Endothelial cell of umbilical vein (primary cell): ENCODE measurements at places on chromosomes 6 and 20.

GRCh38 chr6:152636609-152637295, 410 bp downstream of the SYNE1 start:
- peak; percentile 10 for DNase-seq

DNA sequence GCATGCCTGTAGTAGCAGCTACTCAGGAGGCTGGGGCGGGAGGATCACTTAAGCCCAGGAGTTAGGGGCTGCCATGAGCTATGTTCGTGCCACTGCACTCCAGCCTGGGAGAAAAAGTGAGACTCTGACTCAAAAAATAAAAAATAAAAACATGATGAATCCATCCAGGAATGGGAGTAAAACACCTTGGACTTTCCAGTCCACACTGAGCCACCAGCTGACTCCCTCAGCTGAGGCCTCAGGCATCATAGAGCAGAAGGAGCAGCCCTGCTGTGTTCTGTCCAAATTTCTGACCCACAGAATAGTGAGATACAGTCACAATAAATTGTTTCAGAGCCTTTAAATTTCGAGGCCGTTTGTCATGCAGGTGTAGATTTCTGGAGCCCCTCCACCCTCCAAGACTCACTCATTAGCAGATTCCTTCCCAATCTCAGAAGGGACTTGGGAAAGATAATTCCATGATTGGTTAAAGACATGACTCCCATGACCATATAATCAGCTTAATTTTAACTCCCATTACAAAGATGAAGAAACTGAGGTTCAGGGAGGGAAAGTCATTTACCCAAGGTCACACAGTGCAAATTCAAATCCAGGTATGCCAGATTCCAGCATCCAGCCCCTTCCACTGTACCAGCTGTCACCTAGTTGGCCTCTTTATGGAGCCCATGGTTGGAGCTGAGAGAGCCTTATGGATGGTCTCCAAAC, 9.0 kb upstream of the MMP9 start:
- no peak for DNase-seq

DNA sequence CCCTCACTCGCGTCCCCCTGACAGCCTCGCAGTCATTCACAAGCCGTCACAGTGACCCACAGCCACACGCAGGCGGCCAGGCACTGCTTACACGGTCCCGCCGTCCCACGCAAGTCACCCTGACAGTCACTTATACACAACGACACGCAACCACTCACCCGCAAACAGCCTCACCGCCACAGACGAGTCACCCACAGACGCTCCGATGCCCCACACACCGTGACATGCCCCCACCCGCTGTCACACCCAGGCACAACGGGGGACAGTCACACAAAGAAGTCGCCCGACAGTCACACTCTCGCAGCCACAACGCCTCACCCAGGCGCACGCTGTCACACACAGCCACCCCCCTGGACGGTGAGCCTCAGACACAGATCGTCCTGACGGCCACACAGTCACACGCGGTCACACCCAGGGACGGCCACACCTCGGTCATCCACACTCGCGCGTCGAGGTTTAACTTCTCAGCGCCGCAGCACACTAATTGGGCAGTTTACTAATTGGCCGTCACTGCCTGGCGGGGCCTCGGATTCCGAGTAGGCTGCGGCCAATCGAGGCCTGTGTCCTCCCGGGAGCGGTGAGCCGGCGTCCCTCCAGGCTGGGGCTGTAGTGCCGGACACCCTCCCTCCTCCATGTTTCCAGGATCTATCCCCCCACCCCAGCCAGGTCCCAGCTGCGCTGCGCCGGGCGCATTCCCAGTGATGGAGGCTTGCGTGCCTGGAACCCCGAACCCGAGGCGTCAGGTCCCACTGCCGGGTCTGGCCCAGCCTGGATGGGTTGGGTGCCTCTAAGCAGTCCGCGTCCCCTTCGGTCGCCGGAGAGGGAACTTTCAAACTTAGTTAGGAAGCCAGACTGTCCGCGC, 790 bp downstream of the TOX2 start:
- peak; percentile 32 for DNase-seq

DNA sequence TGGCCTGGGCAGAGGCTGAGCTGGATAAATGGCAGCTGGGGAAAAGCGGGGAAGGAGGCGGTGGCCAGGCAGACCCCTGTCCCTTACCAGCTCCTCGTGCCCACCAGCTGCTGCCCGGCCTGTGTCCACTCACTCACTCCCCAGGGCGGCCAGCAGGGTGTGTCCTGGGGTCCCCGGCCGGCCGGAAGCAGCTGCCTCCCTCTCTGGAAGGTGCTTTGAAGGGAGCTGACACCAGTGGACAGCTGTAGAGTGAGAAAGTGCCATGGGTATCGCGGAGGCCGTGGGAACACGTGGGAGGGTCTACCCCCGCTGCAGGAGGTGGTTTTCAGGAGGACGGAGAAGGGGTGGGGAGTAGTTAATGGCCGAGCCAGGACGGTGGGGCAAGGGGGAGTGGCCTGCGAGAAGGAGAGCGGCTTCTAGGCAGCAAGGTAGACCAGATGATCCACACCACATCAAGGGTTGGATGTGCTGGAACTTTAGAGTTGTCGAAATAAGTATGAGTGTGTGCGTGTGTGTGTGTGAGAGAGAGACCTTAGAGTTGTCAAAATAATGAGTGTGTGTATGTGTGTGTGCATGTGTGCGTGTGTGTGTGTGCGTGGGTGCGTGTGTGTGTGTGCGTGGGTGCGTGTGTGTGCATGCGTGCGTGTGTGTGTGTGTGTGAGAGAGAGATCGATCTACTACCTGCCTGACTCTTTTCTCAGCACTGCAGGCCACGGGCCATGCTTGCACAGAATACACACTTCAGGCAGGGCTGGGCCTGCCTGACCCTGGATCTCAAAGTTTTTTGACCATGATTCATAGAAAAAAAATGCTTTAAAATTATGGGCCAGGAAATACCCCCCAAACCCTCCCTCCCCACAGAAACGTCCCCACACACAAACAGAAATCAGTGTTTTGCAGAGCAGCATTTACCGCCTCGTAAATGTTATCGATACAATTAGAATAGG, 43.9 kb downstream of the CDH4 start:
- no peak for DNase-seq

DNA sequence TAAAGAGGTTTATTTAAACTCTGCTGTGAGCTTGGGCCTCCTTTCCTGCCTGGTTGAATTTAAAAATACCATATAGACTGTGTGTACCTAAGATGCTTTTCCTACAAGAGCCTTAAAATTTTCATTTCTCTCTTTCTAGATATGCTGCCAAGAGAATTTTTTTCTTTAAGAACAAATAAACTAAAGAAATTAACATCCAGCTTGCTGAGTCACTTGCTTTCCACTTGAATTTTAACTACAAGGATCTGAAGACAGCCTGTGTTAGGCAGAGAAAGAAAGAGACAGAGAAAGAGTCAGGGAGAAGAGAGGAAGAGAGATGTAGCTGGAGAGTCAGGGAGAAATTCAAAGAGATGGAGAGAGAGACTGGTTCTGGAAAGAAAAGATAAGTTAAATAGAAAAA, 18.3 kb upstream of the SNAP25 start:
- DNase-seq = no peak

DNA sequence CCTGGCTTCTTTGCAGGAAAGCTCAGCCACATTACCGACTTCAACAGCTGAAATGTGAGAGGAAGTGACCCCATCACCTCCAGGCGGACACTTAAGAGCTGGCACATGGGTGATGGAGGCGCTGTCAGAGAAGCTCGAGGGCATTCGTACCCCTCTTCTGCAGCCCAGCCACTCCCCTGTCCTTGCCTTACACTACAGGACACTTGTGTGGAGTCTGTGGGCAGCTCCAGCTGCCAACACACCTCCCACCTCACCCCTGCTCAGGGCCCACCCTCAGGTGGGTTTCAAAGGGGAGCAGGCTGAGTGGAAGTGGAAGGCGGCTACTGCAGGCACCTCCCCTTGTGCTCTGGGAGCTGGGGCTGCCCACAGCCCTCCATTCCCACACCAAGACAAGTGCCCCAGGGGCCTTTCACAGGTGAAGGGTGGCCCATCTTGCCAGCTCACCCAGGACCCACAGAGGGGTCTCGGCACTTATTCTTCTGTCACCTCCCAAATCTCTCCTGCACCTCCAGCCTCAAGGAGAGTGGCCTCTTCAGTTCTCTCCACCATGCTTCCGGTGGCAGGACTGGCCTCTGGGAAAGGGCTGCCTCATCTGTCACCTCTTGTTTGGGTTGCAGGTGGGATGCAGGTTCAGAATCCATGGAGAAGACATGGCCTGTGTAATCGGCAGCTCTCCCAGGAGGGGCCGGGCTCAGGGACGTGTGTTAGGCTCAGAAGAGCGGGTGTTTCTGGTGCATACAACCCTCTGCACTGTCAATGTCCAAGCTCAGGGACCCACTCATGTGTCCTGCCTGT, 49.8 kb downstream of the IRF4 start:
- DNase-seq = no peak

GRCh38 chr20:5170341-5170740, 43.5 kb downstream of the CDS2 start:
- no peak for DNase-seq

GRCh38 chr6:44800171-44800783, 412.8 kb downstream of the CDC5L start:
- DNase-seq = no peak

DNA sequence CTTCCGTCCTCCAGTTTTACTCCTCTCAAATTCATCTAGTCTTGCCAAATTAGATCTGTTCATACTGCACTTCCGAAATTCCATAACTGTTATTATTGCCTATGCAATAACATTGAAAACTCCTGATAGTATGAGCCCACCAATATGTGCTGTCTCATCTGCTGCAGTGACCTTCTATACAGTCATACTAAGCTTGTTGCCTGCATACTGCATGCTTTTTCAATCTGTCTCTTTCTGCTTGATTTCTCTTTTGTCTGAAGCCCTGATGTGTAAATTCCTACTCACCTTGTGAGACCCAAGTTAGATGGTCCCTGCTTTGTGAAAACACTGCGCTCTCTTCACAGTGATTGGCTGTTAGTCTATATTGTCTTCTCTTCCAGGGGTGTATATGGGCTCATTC, 1.1 kb downstream of the TBP start:
- DNase-seq = no peak

DNA sequence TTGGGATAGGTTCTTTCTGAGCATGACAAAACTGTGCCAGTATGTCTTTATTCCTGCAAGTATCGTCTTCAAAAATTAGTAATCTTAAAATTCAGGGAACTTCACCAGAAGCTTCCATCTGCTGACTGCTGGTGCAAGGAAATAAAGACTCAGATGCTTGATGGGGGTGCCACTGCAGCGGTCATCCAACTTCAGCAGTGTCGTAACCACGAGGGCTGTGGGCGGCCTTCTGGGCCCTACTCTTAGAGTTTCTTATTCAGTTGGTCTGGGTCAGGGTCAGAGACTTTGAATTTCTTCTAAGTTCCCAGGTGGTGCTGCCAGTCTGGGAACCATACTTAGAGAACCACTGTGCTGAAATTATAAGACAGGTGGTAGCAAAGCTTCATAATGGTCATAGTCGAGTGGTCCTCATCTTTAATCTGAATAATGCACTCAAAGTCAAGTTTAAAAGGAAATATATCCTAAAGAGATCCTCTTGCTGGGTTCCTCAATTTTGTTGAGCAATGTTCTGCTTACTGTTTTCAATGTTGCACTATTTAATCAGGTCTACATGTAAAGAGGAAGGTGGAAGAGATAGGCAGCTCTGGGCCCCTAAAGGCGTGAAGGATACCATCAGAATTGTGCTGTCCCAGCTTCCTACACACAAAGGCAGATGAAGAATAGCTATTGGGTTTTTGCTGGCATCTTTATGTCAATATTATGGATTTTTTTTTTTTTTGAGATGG, 165.4 kb upstream of the GMDS start:
- no peak for DNase-seq

GRCh38 chr6:99341862-99342455, 7.5 kb downstream of the FAXC start:
- DNase-seq = no peak
